ENCODE measurements at places on chromosomes 13 and 19. TPM values are rescaled to one million over a fixed set of nuclear protein-coding genes. Genes with fewer than 3 reads are reported as not detected.

Gene C19orf73
- total RNA-seq: 0.26 TPM

Gene KLK4
- not detected for total RNA-seq

Gene PRSS57
- total RNA-seq: not detected

Gene LGALS7
- total RNA-seq: not detected

Gene TBXA2R
- total RNA-seq: 3.0 TPM

Gene LAIR2
- total RNA-seq: not detected

Gene CPAMD8
- total RNA-seq: 1.6 TPM

Gene TYK2
- total RNA-seq: 82.5 TPM

Gene FCER2
- total RNA-seq: not detected

Gene LNX2
- 10.6 TPM for total RNA-seq

Gene ZNF471
- total RNA-seq: 6.7 TPM

Gene ATCAY
- total RNA-seq: not detected

Gene KLK10
- total RNA-seq: not detected

Gene DLEU7
- not detected for total RNA-seq

Gene VPS36
- 26.9 TPM for total RNA-seq

Gene C1QTNF9B
- not detected for total RNA-seq

Gene NLRP4
- total RNA-seq: not detected

Gene LHFPL6
- 121 TPM for total RNA-seq

Gene C19orf85
- total RNA-seq: not detected

Gene HIF3A
- 2.8 TPM for total RNA-seq

Gene SHISA7
- not detected for total RNA-seq

Gene PALM3
- 0.46 TPM for total RNA-seq

Gene ZNF534
- 0.07 TPM for total RNA-seq

Gene PPAN
- 50.3 TPM for total RNA-seq

Gene MAP2K7
- total RNA-seq: 17.1 TPM

Gene ATP8A2
- total RNA-seq: 0.03 TPM

Gene FAM124A
- total RNA-seq: 1.4 TPM

Gene SIAH3
- not detected for total RNA-seq

Gene ZNF154
- 8.1 TPM for total RNA-seq

Gene IL27RA
- 6.8 TPM for total RNA-seq

Gene OR7C1
- total RNA-seq: not detected

Gene ASF1B
- 2.8 TPM for total RNA-seq

Gene CADM4
- total RNA-seq: 4.3 TPM

Gene CEACAM8
- not detected for total RNA-seq

Gene KLF16
- 14.1 TPM for total RNA-seq

Gene SIGLEC14
- total RNA-seq: not detected

Gene CKM
- not detected for total RNA-seq

Gene KLHL1
- total RNA-seq: not detected

Gene EFNB2
- total RNA-seq: 7.4 TPM

Gene UBE2L5
- not detected for total RNA-seq

Data from smooth muscle cell of the pulmonary artery (primary cell).